ENCODE measurements at places on chromosomes 5 and 9.
A peak's percentile ranks its signal among the peaks of the same experiment; 100 is the strongest.

GRCh38 chr5:859391-859790 lies 8.6 kb upstream of the ZDHHC11 start:
- no peak for DNase-seq

DNA sequence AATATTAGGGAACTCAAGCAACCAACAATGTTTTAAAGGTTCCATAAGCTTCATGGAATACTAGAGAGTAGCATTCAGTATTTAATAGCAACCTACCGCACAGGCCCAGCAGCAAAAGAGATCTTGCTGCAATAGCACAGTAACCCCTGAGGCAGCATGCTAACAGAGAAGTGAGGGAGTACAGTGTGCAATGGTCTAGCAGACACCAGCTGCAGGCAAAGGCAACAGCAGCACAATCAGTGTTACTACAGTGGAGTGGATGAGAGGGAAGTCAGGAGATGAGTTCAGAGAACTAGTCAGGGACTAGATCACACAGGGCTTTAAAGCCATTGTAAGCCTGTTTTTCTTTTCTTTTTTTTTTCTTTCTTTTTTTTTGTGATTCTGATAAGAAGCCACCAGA lies 2.8 kb downstream of the TICAM2 start:
- DNase-seq = no peak

DNA sequence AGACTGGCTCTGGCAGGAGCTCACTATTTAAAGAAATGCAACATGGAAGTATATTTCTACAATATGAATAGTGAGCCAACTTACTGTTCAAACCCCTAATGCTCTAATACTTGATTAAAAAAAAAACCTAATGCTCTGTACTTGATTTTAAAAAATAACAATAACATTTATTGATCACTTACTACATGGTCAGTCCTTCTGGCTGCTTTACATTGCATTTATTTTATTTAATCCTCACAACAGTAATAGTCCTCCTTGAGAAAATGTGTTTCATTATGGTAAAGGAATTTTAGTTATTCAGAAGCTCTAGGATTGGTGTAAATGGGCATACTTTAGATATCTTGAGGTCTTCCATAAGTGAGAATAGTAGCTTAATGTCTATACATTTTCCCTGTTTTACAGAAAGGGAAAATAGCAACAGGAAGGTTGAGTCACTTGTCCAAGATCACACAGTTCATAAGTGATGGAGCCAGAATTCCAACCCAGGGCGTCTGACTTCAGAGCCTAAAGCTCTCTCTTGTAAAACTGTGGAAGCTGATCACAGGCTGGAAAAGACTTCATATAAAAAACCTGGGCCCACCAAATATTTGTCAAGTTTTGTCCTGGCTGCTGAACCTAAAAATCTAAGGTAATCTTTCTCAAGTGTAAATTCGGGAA lies 1.0 kb downstream of the STARD4 start:
- DNase-seq = peak; percentile 28

- no peak for DNase-seq
Measured at GRCh38 chr9:36158122-36158521, 11.1 kb upstream of the CCIN start.

- DNase-seq = no peak
Measured at GRCh38 chr9:131379056-131379455, 14.8 kb upstream of the PRRC2B start.

DNA sequence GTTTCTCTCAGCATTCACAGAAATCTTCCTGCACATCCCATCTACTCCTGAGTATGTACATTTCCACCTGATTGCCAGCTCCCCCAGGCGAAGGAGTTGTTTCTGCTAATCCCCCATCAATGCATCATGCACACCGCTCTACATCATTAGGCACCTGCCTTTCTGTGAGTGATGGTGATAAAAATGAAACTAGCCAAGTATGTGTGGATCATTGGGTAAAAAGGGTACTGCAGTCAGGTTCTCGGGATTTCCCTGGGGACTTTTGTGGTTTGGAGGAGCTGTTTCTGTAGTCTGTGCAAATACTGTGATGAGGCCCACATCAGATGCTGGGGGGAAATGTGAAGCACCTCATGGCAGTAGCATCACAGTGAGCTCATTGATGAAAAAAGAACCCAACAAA lies 30.4 kb downstream of the CAMK4 start:
- DNase-seq = no peak

DNA sequence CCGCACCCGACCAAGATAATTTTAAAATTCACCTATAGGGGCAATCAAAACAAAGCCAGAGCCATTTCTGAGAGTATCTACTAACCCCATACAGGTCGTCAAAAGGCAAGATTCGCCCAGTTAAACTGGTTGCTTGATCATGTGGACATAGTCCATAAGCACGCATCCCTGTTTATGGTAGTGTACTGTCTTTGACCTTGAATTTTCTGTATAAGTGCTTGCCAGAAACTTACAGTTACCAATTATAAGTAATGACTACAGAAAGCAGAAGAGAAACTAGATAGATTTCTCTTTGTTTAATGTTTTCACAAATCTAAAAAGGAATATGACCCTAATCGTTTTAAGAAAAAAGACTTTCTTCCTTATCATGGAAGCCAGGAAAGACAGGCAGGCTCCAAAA lies 25.6 kb downstream of the SLC31A1 start:
- DNase-seq = no peak

GRCh38 chr5:20497356-20497755 lies 509.4 kb upstream of the CDH18 start:
- no peak for DNase-seq

DNA sequence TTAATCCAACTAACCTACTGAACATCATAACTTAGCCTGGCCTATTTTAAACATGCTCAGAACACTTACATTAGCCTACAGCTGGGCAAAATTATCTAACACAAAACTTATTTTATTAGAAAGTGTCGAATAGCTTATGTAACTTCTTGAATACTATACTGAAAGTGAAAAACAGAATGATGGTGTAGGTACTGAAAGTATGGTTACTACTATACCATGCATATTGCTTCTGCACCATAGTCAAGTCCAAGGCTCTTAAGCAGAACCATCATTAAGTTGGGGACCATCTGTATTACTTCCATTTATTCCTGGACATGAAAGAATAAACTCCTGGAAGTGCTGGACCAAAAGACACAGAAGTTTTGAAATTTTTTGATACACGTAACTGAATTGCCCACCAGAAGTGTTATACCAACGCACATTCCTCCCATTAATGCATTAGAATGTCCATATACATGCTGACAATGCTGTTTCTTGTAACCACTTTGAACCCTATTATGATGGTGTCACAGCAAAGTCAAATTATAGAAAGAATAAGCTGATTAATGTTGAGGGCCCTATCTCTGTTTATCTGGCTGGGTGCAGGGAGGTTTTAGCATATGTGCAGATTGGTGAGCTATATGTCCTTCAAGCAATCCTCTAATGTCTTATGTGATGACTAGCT lies 375.7 kb downstream of the ACTL7B start:
- no peak for DNase-seq

- DNase-seq = peak; percentile 88
Measured at GRCh38 chr5:163347671-163348070, 89.7 kb upstream of the CCNG1 start.

- peak; percentile 67 for DNase-seq
Measured at GRCh38 chr5:80399526-80400239, 8.2 kb upstream of the ZFYVE16 start.

DNA sequence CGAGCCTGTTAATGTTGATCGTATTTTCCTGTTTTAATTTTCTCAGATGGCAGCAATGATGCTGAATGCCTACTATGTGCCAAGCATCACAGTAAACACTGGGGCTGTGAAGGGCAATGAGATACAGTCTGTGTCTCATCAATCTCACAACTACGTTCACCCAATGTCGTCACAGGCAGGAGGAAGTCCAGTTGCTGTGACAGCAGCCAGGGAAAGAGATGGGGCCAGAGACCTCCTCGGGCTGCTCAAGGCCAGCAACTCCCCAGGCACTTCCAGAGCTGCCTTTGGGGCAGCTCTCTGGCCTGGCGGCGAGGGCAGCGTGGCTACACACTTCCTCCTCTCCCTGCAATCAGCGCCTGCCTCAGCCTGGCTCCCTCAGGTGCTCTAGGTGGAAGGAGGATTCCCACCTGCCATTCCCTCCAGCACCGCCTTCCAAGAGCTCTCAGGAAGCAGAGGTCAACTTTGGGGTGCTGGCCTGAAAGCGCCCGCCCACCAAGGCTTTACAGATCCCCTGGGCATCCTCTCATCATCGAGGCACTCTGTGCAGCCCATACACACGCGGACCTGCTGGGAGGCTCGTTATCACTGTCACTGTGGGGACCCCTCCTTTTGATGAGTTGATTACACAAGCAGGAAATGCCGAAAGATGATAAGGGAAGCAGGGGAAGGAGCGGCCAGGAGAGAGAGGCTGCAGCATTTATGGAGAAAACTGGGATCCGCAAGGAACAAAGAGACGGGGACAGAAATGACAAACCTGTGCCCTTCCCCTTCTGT lies 159.2 kb downstream of the ZDHHC21 start:
- DNase-seq = no peak

- DNase-seq = peak; percentile 69
Measured at GRCh38 chr5:170312666-170313065, 15.1 kb upstream of the LCP2 start.

DNA sequence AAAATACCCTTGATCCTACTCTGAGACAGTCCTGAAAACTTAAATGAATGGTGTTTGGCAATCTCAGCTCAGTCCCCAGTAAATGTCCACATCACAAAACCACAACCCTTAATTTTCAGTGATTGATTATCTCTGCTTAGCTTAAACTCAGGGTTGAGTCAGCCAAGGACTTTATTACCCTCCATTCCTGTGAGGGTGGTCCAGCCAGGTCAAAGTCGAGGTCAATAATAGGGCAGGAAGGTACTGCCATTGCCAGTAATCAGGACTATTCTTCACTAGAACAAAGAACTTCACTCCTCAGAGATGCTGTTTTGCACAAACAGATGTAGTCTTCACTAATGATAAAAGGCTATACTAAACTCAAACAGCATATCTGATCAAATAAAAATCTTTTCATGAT lies 499.4 kb downstream of the ISL1 start:
- DNase-seq = no peak

- DNase-seq = no peak
Measured at GRCh38 chr9:36345103-36345846, 54.8 kb downstream of the RNF38 start.

- no peak for DNase-seq
Measured at GRCh38 chr5:102089883-102090282, 206.2 kb downstream of the SLCO4C1 start.

- peak; percentile 97 for DNase-seq
Measured at GRCh38 chr5:137146402-137146890, 352.7 kb downstream of the SPOCK1 start.

GRCh38 chr5:179836225-179837019 lies 15.7 kb downstream of the SQSTM1 start:
- DNase-seq = no peak

DNA sequence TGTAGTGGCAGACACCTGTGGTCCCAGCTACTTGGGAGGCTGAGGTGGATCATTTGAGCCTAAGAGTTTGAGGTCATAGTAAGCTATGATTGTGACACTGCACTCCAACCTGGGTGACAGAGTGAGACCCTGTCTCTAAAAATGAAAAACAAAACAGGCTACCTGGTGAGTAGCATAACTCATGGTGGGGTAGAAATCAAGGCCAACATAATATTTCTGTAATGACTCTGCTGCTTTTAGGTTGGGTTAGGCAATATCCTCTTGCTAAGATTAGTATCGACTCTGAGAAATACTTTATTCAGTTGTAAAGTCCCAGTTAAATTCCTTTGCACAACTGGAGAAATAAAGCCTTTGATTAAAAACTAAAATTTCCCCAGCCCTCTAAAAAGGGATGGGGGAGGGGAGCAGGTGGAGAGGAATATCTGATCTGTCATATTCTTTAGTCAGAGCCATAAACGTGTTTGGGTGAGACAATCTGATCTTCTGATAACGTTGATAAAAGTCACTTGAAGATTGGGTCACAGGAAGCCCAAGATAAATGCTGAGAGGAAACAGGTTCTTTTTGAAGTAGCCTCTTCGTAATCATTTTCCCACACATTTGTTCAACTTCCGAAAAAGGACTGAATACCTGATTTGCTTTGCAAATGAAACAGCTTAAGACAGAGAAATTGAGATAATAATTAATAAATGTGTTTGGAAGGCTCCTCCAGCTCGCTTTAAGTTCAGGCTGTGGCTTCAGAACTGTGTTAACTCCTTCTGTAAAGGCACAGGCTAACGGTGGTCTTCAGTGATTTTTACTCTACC lies 14.9 kb downstream of the IL4 start:
- no peak for DNase-seq

DNA sequence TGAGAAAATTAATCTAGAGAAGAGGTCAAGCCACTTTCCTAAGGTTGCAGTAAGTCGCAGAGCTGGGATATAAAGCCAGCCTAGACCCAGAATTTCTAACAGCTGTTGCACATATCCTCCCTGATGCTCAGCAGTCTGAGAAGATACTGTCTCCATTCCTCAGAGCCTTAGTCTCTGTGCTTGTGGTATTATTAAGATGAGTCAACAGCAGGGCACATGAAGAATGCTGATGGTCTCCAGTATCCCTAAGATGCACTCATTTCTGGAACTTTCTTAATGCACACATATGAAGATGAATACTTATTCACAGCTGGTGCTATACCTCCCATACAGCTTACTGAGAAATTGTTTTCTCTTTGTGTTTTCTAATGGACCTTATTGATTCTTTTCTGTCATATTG lies 32.5 kb downstream of the SGCD start:
- DNase-seq = no peak

DNA sequence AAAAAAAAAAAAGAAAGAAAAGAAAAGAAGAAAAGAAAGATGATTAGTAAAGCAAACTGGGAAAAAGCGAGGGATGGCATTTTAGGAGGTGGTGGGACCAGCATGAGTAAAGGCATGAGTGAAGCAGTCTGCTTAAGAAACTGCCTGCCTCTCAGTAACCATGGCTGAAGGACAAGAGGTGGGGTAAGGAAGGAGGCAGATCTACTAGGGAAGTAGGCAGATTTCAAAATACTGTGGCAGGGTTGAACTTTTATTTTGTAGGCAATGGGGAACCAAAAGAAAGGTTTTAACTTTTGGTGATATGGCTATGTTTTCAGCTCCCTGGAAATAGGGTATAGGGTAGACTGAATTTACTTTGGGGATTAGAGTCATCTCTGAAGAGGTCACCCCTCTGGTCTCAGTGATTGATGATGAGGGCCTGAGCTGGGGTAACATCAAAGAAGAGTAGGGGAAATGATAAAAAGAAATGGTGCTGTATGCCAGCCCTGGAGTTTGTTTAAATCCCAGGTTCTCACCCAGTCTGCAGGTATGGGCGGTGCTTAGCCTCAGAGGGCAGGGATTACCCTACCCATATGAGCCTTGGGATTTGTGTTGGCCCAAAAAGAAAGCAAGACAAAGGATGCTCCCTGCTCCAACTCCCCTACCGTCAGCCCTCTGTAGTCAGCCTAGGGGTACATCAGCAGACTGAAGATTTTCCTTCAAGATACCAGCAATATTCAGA lies 316.2 kb downstream of the CWC27 start:
- DNase-seq = no peak

- DNase-seq = no peak
Measured at GRCh38 chr5:50874306-50875001, 208.0 kb downstream of the PARP8 start.

DNA sequence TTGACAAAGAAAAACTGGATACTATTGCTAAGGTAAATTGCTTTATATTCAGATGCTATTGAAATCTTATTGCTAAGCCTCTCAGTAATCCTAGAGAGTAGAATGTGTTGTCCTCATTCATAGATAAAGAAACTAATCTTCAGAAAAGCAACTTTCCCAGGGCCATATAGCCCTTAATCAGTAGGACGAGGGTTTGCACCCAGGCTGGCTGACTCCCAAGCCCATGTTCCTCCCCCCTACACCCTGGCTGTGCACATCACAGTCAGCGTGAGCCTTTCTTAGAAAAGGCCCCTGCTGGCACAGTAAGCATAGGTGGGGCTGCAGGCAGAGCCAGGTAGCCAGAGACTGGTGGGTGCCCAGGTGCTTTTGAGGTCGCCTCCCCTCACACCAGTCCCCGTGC lies 15.8 kb upstream of the GLIPR2 start:
- DNase-seq = no peak

Measured in MCF 10A (cell line).